Right ventricle myocardium superior (tissue), 1 donor: ENCODE measurements at places on chromosomes 3 and 15.

DNA sequence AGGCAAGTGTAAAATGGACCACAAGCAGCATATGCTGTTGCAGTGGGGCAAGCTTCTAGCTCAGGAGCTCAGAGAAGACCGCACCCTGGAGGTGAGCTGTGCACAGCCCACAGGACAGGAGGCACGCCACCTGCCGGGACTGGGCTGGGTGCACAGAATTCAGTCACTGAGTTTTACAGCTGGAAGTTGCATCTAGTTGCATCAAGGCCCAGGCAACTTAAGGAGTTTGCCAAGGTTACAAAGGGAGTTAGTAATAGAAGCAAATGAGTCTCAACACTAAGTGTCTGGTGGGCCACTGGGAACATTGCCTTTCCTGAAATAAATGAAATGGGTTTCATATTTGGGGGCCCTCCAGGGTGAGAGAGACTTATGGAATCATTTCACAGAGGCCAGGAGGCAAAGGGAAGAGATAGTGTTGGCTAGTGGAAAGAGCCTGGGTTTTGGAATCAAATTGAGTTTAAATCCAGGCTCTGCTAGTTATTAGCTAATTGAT lies 36.0 kb upstream of the TIMP4 start:
- DNase-seq: no peak

GRCh38 chr3:144105542-144105941 lies 133.9 kb downstream of the DIPK2A start:
- no peak for DNase-seq

GRCh38 chr15:80703965-80704364 lies 8.9 kb downstream of the ABHD17C start:
- DNase-seq: no peak

DNA sequence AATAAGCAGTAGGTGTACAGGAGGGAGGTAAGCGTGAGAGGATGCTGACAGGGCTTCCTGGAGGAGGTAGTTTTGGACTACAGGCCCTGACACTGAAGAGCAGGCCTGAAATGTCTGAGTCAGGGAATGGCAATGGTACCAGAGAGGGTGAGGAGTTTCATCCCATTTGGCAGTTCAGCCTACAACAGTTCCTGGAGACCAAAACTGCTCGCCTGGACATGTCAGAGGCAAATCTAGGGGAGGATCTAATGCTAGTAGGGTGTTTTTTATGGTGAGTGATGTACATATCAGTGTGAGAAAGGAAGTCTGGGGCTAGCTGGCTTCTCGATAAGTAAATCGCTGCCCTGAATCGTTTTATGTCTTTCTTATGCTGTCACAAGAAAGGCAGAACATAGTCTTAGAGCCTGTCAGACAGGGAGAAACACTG lies 13.8 kb upstream of the TNFSF10 start:
- DNase-seq: no peak

- no peak for DNase-seq
These were observed 15.0 kb upstream of the DAG1 start for GRCh38 chr3:49454898-49455681.

DNA sequence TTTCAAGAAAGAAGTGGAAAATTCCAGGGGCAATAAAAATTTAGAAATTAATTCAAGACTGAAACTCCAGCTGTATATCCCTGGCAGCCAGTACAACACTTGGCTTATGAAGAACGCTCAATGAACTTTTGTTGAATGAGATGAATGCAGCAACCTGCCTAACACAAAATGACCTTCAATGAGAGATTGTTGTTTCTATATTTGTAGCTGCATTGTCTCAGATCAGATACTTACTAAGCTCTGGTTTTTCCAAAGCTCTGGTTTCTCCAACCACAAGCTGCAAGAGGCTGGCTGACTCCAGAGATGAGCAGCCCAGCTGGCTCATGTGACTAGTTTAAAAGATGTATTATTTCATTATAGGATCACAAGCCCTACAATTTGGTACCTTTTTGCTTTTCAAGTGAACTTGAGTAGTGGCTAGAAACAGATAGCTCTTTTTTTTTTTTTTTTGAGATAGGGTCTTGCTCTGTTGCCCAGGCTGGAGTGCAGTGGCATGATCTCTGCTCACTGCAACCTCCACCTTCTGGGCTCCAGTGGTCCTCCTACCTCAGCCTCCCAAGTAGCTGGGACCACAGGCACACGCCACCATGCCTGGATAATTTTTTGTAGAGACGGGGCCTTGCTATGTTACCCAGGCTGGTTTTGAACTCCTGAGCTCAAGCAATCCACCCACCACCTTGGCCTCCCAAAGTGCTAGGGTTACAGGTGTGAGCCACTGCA lies 57.4 kb downstream of the UMPS start:
- no peak for DNase-seq

GRCh38 chr3:68889328-68889727 lies 43.0 kb downstream of the TAFA4 start:
- no peak for DNase-seq
